ENCODE measurements at places on chromosomes 7 and 10. TPM values are rescaled to one million over a fixed set of nuclear protein-coding genes. Genes with fewer than 3 reads are reported as not detected.

DNA sequence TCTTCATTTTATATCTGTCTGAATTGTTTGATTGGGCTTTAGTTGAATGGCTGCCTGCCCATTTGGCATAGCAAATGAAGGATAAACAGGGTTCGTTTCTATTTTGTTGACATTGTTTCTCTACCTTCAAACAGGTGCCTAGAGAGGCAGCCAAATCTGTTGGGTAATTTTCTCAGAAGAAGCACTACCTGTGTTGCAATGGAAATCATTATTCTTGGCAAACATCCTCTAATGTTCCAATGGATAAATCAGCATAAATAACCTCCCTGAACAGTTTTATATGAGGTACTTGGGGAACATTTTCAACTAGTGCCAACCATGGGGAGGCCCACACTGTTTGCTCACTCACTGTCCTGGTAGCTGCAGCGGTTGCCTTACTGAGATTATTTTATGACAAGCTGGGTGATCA lies 64.4 kb upstream of the PLPP4 start:
- H3K4me1 ChIP-seq: no peaks in the 10 kb centered on the region
- DNase-seq: no peak
- H3K27me3 ChIP-seq: no peaks in the 10 kb centered on the region
- no peak overlapping the region for H3K27ac ChIP-seq

GRCh38 chr7:17340655-17341054 lies 42.2 kb downstream of the AHR start:
- H3K4me1 ChIP-seq: no peaks in the 10 kb centered on the region
- no peak overlapping the region for H3K27ac ChIP-seq
- H3K4me3 ChIP-seq: no peak overlapping the region
- H3K36me3 ChIP-seq: no peaks in the 10 kb centered on the region

DNA sequence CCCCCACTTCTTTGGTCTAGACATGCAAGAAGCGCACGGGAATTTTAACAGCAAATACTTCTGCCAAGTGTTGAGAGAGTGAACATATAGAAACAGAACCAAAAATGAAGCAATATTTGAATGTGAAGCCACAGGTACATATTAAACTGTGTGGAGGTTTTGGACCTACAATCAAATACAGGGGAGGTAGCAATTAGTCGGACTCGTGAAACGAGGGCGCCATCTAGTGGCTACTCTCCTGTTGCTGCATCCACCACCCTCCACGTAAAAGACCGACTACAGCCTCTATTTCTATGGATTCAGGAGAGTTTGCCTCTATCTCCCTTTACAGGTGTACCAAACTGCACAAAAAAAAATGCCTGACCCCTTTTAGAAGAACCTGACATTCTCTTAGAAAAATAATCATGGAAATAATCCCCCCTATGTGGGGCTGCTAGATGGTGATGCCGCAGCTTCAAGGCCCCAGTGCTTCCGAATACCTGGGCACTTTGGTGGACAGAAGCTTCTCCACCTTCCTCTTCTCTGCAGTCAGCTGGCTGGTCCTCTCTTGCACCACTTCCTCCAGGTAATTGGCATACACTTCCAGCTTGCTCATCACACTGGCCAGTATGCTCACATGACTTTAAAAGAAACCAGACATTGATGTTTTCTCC lies 31.7 kb downstream of the TECTB start:
- H3K36me3 ChIP-seq: no peaks in the 10 kb centered on the region
- H3K27ac ChIP-seq: no peak overlapping the region
- peaks cover 6% of the 10 kb centered on the region for H3K4me1 ChIP-seq
- H3K4me3 ChIP-seq: no peak overlapping the region

RBM17 gene
- 68.2 TPM for total RNA-seq

SLC18A3 gene
- total RNA-seq: not detected

All from breast epithelium (tissue), 4 donors.